ENCODE measurements at places on chromosomes 6 and 20.

GRCh38 chr6:169589699-169590257, 112.1 kb downstream of the WDR27 start:
- no peak for DNase-seq

- DNase-seq: no peak
Observed at GRCh38 chr20:2465100-2465499, 5.5 kb downstream of the SNRPB start.

DNA sequence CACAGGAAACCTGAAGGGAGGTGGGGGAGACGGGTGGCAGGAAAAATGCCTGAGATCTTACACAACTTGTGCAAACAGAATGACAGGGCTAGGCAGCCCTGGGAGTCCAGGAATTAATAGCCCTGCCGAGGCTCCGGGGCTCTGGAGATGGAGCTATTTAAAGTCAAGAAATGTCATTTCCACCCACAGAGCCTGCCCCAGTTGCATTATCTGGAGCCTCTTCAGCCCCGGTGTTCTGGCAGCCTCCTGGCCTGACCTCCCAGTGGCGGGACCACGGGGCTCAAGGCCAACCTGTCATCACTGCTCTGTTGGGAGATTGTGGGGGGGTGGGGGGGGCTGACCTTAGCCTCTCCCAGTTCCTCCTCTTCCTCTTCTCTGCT, 28.5 kb upstream of the SCUBE3 start:
- DNase-seq: no peak

- DNase-seq: no peak
Observed at GRCh38 chr6:138337076-138337475, 40.6 kb upstream of the SMIM28 start.

- DNase-seq: no peak
Observed at GRCh38 chr6:76708641-76709331, 636.3 kb upstream of the IMPG1 start.

DNA sequence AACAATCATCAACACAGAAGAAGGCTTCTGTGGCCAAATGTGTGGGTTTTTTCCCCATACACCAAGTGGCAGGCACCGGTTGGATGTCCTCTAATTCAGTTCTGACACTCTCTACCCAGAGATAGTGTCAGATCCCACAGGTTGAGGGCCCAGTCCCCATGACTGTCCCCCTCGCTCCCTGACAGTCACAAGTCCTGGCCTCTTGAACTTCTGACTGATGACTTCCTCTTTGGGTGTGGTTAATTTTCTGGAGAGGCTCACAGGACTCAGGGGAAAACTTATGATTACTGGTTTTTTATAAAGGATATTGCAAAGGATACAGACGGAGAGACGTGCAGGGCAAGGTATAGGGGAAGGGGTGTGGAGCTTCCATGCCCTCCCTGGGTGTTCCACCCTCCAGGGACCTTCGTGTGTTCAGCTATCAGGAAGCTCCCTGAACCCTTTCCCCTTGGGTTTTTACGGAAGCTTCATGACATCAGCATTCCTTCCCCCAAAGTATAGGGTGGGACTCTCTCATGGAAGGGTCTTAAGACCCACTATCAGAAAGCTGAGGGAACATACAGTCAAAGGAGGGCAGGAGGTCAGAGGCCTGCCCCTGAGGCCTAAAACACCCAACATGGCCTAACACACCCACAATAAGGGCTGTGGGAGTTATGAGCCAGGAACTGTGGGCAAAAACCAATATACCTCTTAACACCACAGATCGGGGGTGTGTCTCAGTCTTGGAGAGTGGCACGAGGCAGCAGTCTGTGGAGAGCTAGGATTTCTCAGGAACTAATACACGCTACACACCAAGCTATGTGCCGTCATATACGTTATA, 33.3 kb downstream of the FARS2 start:
- no peak for DNase-seq

DNA sequence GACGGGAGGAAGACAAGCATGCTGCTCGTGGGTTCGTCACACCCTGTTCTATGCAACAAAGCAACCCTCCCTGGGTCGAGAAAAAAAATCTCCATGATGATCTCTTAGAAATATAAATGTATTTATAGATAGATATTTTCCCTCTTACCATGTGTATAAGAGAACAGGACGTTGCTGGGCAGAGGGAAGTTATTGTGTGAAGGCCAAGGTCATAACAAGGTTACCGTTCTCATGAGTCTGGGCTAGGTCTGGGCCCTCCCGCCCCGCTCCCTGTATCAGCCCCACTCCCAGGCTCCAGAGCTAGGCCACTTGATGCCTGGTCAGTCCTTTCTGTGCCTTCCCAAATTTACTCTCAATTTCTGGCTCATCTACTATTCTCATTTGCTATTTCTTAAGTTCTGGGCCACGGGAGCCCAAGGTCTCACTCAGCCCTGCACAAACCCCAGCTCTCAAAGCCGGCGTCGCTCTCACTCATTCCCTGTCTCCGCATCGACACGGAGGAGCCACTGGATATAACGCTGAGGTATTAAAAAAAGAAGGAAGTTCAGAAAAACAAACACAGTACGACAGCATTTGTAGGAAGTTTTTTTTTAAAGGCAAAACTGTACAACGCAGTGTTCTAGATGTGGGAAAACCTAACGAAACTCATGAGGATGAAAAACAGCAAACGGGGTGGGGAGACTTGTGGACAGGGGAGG, 96.8 kb downstream of the PSMG4 start:
- DNase-seq: peak; percentile 46

DNA sequence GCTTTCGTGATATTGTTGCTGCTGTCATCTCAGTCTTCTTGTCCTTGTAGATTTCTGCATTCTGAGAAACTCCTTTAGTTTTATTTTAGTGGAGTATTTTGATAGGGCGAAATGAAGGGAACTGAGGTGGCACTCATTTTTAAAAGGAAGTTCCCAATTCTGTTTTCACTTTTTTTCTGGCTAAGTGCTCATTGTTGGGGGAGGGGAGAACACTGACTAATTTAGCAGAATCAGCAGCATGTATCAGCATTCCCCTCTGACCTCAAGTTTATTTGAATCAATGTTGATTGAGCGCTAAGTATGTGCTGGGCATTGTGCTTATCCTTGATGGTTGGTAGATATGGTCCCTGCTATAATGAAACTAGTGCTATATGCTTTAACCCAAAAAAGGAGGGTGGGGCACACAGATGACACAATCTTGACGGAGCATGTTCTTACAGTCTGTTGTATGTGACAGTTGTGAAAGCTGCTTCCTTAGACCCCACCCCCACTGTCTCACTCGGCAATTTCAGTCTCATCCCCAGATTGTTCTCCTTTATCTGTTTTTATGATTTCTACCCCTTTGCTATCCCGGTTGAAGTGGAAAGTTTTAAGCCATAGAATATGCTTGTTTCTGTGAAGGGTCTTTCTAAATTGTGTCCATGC, 262.4 kb downstream of the SOX4 start:
- no peak for DNase-seq

DNA sequence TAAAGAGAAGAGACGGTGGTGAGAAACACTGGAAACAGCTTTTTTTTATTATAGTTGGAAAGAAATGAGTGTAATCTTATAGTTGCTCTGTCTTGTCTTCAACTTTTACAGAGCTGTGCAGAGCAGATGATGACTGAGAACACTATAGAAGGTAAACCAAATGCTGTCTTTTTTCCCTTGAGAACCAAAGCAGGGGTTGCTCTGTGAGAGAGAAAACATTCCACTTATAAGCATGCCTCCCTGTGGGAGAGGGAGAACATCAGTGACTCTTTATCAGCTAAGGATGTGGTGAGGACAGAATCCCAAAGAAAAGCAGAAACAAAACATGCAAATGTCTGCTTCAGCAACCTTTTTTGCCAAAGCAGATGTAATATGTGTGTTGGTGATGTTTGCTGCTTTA, 179.3 kb upstream of the HDDC2 start:
- DNase-seq: no peak

GRCh38 chr6:131038597-131039344, 24.3 kb downstream of the EPB41L2 start:
- DNase-seq: no peak

DNA sequence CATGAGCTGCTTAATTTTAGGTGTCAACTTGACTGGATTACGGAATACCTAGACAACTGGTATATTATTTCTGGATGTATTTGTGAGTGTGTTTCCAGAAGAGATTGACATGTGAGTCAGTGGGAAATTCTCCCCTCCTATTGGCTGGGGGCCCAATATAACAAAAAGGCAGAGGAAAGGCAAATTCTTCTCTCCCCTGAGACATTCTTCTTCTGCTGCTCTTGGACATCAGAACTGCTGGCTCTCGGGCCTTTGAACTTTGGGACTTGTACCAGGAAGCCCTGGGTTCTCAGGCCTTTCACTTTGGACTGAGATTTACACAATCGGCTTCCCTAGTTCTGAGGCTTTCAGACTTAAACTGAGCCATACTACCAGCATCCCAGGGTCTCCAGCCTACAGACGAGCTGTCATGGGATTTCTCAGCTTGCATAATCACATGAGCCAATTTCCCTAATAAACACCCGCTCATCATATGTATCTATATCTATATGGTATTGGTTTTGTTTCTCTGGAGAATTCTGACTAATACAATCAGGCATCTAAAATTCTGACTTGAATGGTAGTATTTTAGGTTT, 7.6 kb upstream of the BTN3A3 start:
- DNase-seq: peak; percentile 27

DNA sequence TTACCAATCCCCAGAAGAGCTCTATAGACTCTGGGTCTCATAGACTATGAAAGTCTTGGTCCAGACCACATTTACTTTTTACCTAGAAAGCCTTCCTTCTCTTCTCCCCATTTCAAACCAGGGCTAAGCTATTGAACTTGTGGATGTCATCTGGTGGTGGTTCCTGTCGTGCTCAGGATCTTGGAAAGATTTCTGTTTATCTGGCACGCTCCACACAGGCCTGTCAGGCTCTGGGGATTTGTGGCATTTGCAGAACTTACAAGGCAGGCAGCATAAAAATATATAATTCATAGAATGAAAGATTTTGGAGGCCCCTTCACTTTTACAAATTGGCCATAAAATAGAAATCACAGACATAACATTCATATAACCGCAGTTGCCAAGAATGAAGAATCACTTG, 188.1 kb downstream of the UST start:
- DNase-seq: no peak

DNA sequence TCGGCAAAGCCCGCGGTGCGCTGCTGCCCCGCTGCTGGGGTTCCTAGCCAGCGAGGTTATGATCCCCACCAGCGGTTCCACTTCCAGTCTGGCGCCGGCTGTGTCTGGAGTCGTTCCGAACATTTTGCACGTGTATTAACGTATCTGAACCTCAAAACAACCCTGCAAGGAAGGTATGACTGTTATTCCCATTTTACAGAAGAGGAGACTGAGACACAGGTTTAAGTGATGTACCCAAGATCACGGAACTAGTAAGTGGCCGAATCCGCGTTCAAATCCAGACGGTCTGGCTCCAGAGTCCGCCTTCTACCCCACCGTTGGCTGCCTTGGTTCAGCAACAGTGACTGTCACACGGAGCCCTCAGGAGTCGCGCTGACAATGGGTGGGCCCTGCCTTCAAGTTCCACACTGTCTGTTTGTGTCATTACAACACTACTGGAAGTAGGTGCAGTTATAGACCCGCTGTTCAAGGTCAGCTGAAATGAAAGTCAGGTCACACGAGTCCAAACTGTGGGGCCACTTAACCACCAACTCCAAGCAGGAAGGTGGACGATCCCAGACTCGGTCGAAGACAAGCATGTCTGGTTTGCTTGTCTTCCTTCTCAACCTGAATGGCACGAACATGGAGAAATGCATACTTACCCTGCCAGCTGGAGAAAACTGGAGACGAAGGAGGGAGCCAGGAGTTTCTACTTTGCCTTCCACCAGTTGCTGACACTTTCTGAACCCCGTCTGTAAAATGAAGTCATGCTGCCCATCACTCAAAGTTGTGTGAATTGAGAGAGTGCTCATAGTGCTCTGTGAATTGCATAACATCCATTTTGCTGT, 803 bp upstream of the SRXN1 start:
- DNase-seq: no peak

GRCh38 chr6:149293244-149293643, 24.3 kb upstream of the TAB2 start:
- no peak for DNase-seq

DNA sequence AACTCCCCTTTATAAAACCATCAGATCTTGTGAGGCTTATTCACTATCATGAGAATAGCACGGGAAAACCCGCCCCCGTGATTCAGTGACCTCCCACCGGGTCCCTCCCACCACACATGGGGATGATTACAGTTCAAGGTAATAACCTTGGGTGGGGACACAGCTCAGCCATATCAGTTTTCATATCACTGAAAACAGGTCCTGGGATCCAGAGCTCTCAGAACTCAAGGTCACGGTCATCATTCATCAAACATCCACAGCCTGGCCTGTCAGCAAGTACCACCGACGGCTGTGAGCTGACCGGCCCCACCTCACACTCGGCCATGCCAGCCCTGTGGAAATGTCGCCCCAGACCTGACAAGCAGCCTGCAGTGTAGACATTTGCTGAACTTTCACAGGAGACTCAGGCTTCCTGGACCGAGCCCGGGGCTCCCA, 14.1 kb upstream of the FRMD1 start:
- DNase-seq: no peak

DNA sequence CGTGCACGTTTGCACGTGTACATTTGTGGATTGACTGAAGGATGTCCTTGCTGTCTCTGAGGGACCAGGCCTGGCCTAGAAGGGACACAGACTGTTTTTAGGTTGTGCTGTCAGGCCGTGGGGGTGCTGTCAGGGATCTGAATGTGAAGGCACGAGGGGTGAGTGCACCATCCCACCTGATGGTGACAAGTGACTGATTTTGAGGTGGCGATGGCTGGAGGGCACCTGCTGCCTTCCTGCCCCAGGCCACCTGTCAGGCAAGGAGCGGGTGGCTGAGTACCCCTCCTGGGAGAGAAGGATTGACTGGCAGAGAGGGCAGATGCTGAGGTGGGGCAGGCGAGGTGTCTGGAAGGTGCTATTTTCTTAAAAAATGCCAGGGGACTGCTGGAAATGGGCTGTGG, 1.2 kb downstream of the RAB44 start:
- DNase-seq: no peak

DNA sequence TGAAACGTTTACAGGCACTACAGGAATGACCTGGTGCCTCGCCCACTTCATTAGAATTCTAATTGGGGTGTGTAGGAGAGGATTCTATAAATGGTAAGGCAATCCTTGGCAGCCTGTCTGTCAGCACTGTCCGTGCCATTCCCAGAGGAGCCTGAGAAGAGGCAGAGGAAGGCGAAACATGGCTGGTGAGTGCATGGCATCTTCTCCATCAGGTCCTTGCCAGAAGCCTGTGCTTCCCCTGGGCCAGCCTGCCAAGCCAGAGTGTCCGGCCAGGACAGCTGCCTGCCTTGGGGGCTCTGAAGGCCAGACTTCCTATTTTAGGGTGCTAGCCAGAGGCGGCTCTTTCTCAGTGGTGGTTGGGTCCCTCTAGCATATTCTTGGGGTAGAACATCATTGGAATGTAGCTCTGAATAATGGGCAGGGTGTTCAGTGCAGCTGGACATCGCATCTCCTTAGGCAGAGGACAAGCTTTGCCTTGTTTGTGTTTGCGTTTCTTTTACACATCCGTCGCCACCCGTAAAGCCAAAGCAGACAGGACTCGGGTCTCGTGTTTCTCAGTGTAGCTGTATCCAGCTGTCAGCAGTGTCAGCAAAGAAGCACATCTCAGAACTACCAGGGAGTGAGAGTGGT, at the start of gene TGM3:
Gene TGM3 (plus strand): TSS at position 116 of the 630 bp plus-strand sequence. CDS start 63 bp downstream, at position 179.
- DNase-seq: no peak
